ENCODE measurements at places on chromosomes 6 and 20. TPM values are rescaled to one million over a fixed set of nuclear protein-coding genes. Genes with fewer than 3 reads are reported as not detected.

Gene SPTLC3
- 0.82 TPM for total RNA-seq

Gene OR2H1
- not detected for total RNA-seq

Gene CALHM6
- 0.93 TPM for total RNA-seq

Gene DSE
- total RNA-seq, result 94.4 TPM

Gene AKAP12
- total RNA-seq, result 79.2 TPM

Gene MROH8
- total RNA-seq, result 0.50 TPM

- no peak for DNase-seq
Observed at GRCh38 chr6:17768881-17769280, 62.2 kb upstream of the NUP153 start.

GRCh38 chr6:63644668-63645326, 9.2 kb downstream of the PHF3 start:
- no peak for DNase-seq

DNA sequence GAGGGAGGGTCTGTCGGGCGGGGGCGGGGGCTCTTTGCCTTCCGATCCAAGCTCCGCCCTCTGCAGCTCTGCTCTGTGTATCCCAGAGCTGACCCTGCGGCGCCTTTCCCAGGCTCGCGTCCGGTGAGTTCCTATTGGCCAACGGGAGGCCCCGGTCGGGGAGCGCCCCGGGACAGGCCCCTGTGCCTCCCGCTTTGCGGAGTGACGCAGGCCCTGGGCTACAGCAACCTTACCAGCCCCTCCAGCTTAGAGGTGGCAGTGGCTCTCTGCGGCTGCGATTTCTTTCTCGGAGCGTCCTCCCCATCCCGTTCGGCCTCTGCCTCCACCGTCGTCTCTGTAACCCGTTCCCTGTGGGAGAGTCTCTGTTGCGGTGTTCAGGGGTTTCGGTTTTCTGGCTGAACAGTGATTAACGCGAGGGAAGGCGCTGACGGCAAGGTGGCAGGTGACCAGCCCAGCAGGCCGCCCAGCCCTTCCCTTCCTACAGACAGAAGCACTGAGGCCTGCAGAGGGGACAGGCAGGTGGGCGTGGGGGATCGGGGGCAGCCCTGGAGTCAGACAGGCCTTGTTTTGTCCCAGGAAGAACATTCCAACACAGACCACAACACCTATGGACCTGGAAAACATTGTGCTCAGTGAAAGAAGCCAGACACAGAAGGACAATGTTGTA, 18.1 kb upstream of the CEBPB start:
- DNase-seq, result peak; percentile 89

- no peak for DNase-seq
Observed at GRCh38 chr6:30935018-30935417, 3.0 kb upstream of the SFTA2 start.

DNA sequence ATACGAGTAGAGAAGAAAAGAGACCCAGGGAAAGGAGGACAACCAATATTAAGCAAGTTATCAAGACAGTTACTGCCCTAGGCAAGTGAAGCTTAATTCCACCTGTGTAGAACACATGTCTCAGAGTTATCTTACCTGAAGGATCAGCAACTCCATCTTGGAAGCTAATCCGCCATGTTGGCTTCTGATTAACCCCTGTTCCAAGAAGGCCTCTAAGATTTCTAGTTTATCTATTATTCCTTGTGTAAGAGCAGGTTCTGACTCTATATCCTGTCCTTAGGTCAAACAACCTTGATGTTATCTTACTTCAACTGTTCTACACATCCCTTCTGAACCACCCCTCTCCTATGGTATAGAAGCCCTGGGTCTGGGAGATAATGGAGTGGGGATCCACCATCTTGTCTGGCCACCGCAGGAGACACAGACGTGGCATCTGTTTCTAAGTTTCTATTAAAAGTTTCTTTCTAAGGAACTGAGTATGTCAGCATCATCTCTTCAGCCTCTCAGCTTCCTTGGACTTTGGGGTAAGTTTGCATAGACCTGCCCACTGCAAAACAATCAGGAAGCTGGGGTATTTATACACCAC, 27.7 kb upstream of the PTPN1 start:
- DNase-seq, result no peak

GRCh38 chr6:71457929-71458328, 169.3 kb downstream of the OGFRL1 start:
- no peak for DNase-seq

DNA sequence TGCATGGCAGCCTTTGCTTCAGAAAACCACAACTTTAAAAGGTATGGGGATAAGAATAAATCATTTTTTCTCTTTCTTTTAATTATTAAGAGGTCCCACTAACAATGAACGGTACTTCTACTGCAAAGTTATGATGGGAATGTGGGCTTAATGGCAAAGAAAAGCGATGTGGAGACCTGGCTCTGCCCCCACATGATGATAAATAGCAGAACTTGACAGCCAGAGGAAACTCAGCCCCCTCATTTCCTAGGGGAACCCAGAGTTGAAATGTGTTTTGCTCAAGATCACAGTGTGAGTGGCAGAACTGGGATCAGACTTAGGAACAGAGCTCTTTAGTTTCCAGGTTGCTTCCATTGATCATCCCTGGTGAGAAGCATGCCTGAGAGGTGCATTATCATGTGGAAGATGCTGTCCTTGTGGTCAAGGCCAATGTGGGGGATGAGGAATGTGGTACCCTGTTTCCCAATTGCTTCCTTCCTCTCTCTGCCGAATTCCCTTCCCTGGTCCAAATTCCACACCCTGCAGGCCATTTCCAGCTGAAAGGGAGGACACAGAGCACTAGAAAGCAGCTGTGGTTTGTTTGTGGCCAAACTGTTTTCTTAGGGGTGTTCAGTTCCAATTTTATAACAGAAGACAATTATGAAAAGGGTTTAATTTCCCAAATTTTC, 66.0 kb downstream of the BACH2 start:
- no peak for DNase-seq

- no peak for DNase-seq
Observed at GRCh38 chr6:161658211-161658610, 384.4 kb upstream of the AGPAT4 start.

GRCh38 chr20:46894579-46894958, at the start of gene EYA2:
Gene EYA2 (plus strand): TSS chr20:46894843. CDS start chr20:46990011, 95,168 bp downstream.
- DNase-seq, result no peak

GRCh38 chr20:21100578-21101452, 5.3 kb downstream of the LINC00237 start:
- peak; percentile 60 for DNase-seq

DNA sequence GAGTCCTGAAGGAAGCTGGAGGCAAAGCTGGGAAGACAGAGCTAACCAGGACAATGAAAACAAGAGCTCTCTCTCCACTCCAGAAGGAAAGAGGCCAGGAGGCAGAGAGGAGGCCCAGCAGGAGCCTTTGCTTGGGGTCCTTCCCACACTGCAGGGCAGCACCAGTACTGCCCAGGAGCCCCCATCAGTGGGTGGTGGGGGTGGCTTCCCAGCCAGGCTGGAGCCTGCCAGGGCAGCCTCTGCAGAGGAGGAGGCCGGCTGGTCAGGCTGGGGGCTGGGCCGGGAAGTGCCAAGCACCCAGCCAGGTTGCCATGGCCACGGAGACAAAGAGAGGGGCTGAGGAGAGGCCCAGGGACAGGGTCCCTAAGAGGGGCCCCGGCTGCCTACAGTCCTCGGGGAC, 33.4 kb downstream of the PREX1 start:
- no peak for DNase-seq

- peak; percentile 94 for DNase-seq
Observed at GRCh38 chr6:29834564-29835436, 7.2 kb downstream of the HLA-G start.

DNA sequence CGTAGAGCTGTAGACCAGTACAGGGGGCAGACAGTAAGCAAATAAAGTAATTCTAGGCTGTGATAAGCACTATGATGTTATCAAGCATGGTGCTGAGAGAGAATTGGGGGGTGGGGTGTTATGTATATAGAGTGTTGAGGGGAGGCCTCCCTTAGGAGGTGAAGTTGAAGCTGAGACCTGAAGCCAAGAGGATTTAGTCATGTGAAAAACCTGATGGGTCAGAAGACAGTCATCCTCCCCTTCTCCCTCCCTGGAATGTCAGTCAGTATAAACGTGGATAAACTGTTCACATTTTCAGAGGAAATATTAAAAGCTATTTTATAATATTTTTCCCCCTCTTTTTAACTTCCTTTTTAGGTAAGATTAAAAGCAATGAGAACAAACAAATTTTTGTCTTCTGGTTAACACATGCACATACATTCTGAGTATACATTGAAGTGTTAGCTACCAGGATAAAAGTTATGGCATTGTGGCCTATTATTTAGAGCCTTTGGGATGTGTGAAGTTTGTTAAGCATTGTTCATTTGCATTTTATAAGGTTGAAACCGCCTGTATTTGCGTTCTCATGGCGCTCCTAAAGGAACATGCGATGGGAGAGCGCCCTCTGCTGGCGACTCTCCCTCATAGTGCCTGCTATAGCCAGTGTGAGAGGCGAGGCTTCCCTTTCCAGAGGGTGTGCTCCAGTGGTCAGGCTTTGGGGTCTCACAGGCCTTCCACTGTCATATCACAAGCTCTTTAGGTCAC, 35.4 kb upstream of the MAPK13 start:
- DNase-seq, result peak; percentile 50

DNA sequence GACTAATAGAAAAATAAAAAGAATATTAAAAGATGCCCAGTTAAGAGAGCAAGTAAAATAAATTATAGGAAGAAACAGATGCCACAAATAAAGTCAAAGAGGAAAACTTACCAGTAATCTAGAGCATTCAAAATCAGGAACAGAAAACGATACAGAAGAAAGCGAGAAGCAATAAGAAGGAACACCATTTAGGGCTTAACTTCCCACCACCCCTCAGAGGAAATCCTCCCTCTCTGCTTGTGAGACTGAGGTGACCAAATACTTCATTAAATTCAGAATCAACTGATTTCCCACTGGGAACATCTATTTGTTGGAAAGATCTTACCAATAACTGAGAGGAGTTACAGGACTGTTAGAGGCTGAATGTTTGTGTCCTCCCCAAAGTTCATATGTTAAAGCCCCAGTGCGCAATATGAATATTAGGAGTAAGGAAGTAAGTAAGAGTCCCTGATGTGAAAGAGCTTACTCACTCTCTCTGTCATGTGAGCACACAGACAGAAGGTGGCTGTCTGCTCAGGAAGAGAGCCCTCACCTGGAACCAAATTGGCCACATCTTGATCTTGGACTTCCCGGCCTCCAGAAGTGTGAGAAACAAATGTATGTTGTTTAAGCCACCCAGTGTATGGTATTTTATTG, 19.5 kb downstream of the KATNA1 start:
- DNase-seq, result no peak

DNA sequence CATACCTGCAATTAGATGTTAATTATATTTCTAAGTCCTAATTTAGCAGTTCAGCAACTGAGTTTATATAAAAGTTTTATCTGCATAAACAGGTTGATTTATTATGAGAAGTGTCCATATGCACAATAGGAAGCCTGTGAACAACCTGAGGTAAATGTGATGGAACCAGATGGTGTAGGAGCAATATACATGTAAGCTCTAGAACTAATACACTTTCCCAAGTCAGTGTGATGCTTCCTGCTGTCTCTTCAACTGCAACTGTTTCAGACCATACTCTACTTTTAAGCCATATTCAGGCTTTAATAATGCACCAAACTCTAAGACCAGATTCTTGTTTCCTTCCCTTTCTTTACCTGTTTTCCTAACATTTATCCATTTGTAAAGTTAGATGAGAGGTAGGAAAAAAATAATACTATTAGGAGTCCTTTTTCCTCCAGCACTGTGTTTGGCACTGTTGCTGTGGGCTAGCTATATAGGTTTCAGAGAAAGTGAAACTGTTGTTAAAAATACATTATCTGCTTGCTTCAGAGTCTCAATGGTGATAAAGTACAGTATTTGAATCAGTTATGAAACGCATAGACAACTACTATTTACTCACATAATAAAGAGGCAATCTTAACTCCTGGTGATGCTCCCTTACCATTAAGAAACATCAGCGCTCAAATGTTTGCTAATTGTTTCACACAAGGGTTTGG, 1009.3 kb downstream of the GRIK2 start:
- DNase-seq, result no peak

DNA sequence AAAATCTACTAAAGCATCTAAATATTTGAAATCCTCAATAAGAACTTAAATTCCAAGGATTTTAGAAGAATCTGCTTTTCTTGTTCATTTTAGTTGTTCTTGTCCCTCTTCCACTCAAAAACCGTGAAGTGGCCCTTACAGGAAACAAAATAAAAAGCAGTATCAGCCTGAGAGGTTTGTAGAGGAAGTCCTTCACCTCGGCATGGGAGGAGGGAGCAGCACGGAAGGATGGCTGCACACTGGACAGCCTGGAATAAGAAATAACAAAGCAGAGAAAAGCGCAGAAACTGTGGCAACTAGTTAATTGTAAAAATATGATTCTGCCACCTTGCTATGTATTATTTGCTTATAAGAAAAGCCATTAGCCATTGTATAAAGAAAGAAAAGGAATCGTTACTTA, 46.1 kb downstream of the RALGAPA2 start:
- DNase-seq, result no peak

- no peak for DNase-seq
Observed at GRCh38 chr6:147279427-147279826, 75.2 kb downstream of the STXBP5 start.

DNA sequence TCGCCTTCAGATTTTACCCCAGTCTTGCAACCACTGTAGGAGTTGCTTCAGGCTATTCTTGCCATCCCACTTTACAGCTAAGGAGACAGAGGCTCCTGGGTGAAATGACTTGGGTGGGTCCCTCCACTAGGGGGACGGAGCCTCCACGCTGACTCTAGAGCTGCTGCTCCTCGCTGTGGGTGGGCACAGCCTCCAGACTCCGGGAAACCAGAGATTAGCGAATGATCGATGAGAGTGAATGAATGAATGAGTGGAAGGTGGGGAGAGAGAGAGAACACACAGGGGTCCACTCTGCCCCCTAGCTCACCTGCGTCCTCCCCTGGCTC, 10.4 kb downstream of the ZBP1 start:
- DNase-seq, result no peak

GRCh38 chr6:93751969-93752368, 332.6 kb upstream of the EPHA7 start:
- no peak for DNase-seq

DNA sequence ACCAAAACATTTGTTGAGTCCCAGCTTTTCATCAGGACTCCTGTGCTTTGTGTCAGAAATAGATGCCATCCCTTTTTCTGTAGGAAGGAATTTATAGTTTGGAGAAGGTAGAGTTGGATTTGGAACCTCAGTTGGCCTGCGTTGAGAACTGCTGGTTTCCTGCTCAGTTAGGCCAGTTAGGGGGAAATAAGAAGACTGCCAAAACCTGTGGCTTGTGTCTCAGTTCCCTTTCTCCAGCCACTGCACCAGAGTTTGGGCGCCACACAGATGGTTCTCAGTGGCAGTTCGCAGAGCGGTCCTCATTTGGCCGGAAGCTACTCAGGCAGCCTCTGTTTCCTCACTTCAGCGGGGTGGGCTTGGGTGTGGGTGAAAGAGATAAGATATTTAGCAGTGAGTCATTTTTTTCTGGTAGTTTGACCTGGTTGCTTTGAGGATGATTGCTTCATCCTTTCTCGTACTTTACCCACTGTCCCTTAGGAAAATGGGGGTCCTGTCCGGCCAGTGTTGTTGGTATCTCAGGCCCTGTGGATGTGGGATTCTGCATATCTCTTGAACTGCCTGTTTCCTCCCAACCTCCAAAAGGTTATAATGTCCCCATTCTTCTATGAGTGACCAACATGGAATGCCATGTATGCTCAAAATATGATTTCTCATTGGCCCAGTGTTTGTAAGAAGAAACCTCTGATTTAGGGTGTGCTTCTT, 53.7 kb downstream of the JARID2 start:
- DNase-seq, result no peak

GRCh38 chr6:144578385-144579350, 293.5 kb downstream of the UTRN start:
- DNase-seq, result no peak

Measured in H1 (cell line).